ENCODE measurements at places on chromosomes 2 and 18.

GRCh38 chr2:152846697-152847470 is 128.5 kb downstream of the ARL6IP6 start:
- no peak for DNase-seq

DNA sequence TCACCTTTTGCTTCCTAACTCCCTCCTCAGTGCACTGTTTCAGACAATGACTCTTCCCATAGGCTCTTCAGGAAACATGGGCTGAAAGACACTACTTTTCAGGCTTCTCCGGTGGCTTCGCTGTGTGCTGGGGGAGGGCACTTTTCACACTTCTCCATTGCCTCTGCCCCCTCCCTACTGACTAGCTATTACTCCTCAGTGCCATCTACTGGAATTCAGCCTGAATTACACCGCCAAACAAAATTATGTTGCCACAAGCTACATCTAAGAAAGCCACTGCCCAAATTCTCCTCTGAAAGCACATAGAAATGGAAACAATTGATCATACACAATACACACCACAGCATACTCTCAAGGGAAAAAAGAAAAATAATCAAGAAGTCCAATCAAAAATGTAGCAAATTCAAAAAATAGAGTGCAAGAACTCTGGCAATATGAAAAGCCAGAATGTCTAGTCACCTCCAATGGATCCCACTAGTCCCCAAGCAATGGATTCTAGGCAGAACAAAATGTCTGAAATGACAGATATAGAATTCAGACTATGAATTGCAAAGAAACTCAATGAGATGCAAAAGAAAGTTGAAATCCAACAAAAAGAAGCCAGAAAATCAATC is 1139.4 kb upstream of the GYPC start:
- no peak for DNase-seq

GRCh38 chr2:156339865-156340264 is 7.3 kb upstream of the NR4A2 start:
- no peak for DNase-seq

- DNase-seq: no peak
These were observed 223.4 kb downstream of the TFCP2L1 start for GRCh38 chr2:121061633-121062032.

DNA sequence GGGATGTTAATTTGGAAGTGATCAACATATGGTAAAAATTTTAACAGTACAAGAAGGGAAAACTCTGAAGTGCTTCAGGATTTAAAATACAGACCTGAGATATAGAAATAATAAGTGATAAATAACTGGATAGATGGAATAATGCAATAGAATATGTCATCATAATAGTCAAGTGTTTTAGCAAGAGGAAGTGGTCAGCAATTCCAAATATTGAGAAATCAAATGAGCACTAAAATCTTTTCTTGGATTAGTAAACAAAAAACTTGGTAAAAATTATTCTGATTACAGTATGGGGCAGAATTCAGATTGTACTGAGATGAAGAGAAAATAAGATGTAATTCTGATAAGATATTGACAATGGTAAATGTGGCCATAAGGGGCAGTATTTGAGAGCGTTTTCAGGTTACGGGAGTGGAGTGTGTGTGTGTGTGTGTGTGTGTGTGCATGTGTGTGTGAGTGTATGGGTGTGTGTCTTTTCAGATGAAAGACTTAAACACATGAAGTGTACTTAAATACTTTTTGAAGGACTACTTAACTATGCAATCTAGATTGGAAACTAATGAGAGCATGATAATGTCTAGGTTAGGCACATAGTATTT is 217.9 kb upstream of the ITGA4 start:
- no peak for DNase-seq

GRCh38 chr2:186853951-186854350 is 5.0 kb upstream of the ZSWIM2 start:
- no peak for DNase-seq

GRCh38 chr2:119366161-119366648 is 429 bp downstream of the C2orf76 start:
- DNase-seq: no peak

DNA sequence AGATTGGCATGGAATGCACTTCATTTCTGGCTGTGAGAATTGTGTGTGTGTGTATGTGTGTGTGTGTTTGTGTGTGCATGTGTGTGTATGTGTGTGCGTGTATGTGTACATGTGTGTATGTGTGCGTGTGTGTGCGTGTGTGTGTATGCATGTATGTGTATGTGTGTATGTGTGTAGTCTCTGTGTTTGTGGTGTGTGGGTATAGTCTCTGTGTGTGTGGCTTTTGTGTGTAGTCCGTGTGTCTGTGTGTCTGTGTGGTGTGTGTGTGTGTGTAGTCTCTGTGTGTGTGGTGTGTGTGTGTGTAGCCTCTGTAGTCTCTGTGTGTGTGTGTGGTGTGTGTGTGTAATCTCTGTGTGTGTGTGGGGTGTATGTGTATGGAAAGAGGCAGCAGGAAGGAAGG is 247.3 kb upstream of the SOX11 start:
- DNase-seq: no peak

- DNase-seq: no peak
These were observed 21.0 kb downstream of the MAL start for GRCh38 chr2:95046371-95047112.

DNA sequence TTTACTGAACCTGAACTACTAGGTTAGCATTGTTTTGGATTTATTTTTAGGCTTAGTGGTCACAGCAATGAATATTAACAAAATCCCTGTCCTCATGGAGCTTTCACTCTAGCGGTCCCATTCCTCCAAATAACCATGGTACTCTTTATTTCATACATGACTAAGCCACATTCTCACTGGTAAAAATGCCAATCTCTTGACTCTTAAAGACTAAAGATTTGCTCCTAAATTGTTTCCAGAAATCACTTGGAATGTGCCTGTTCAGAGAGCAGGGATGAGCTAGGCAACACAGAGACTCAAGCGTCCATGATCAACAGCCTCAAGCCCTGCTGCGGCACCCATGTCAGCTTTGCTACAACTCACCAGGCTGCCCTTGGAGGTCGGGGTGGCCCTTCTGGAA is 13.5 kb downstream of the LMAN1 start:
- no peak for DNase-seq

DNA sequence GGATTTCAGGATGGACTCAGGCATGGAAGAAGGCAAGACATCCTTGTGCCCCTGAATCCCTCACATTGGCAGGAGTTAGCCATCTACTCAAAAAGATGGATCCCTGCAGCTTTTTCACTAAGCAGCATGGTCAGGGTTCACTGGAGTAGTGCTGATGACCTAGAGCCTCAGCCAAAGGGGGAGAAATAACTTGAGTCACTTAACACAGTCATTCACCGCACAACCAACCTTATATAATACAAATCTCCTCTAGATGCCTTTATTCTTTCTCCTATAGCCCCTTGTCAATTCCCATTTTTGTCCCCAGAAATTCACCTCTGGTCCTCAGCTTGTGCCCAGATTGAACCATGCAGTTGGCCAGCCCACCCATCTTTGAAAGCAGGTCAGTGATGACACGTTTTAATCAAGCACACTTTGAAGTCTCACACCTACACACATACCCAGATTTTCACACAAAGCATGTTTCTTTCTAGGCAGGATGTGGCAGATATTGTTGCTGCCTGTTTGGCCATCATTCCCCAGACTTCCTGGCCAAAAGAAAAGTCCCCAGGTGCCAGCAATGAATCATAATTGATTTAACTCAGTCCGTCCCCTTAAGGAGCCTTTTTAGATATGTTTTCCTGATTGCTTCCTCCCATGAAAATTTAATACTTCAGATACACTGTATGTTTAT is 84.2 kb downstream of the LBH start:
- DNase-seq: no peak

DNA sequence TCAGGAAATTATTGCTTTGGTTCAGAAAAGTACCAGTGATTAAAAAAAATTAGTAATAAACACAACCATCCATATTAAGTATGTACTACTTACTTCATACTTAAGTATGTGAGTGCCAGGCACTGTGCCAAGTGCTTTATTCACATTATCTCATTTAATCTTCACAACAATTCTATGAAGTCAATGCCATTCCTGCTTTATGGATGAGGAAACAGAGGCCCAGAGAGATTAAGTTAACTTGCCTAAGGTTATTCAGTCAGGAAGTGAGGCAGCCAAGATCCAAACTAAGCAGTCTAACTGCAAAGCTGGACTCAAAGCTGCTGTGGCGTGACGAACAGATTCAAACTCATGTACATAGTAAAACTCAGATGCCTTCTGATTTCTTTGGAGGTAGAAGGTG is 22.3 kb downstream of the DTNB start:
- no peak for DNase-seq

DNA sequence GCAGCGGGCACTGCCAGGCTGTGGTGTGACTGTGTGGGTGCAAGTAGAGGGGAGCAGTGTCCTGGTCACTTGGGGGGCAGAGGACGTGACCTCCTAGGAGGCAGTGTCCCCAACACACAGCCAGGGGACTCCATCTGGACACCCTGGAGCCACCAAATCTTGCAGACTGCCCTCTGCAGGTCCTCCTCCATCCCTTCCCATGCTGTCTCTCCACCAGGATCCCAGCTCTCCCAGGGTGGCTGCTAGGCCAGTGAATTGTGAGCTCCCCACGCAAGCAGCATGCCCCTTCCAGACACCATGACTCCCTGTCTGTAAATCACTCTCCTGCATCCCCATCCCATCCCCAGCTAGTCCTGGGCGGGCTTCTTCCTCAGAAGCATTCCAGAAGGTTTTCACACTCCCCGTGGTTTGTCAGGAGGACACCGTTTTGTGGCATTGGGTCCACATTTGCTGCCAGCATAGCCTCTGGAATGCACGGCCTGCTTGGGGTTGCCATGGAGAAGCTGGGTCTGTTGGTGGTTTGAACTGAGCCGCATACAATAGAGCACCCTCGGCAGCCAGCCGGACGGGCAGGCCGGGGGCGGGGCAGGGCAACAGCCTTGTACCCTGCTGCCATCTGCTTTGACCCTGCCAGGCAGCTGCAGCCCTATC is 210.7 kb downstream of the KLHL29 start:
- no peak for DNase-seq

DNA sequence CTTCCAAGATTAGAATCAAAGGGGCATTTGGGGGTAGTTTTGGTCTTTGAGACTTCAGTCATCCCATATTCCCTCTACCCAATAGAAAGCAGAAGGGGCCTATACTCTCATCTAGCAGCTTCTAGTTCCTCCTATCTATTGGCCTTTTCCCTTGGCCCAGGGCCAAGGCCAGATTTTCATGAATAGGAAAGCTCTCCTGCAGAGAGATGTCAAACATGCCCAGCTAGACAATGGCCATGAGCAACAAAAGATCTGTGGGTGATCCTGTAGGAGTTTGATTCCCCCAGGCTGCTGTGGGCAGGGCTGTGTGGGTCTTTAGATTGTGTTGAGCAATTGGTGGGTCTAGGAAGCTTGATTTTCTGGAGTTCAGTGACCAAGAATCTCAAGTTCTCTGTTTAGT is 2.9 kb upstream of the ADCYAP1 start:
- DNase-seq: no peak

- no peak for DNase-seq
These were observed 467.3 kb downstream of the CMPK2 start for GRCh38 chr2:6398421-6398820.

- no peak for DNase-seq
These were observed 224.6 kb downstream of the NAPG start for GRCh38 chr18:10750191-10751035.

GRCh38 chr2:119231975-119232665 is 8.5 kb downstream of the STEAP3 start:
- no peak for DNase-seq

DNA sequence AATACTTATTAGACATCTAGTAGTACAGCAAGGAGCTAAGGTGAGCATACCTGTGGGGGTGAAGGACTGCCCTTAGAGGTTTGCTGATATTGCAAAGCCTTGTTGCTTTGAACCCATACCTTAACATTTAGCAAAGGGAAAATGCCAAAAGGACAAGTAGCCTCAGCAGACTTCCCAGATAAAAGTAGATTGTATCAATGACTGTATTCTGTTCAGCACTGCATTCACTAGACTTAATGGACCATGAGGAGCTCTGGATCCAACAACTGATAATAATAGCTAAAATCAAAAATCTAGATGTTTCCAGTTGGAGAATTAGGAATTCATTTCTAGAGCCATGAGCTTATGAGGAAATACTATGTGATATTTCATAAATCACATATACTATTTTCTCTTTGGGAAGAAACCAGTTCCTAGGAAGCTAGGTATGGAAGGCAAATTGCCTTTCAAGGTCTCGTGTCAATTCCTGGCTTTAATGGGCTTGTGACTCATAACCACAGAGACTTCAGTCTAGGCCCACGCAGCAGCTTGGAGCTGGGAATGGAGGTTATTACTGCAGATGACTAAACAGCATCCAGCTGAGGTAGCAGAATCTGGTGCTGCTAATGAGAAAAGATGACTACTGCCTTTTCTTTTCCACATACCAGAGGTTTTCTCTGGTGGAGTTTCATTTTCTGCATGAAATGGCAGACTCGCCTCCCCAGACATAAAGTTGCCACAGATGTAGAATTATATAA is 191.2 kb upstream of the NABP1 start:
- DNase-seq: peak; percentile 29

GRCh38 chr2:33350632-33351031 is 125.8 kb upstream of the RASGRP3 start:
- no peak for DNase-seq
